Stimulated activated naive CD8-positive, alpha-beta T cell treated with anti-CD3 and anti-CD28 coated beads, Interleukin-15, amount 100 ng/mL, for 72 hours (primary cell): ENCODE measurements at places on chromosomes 16 and 17.
A peak's percentile ranks its signal among the peaks of the same experiment; 100 is the strongest.

DNA sequence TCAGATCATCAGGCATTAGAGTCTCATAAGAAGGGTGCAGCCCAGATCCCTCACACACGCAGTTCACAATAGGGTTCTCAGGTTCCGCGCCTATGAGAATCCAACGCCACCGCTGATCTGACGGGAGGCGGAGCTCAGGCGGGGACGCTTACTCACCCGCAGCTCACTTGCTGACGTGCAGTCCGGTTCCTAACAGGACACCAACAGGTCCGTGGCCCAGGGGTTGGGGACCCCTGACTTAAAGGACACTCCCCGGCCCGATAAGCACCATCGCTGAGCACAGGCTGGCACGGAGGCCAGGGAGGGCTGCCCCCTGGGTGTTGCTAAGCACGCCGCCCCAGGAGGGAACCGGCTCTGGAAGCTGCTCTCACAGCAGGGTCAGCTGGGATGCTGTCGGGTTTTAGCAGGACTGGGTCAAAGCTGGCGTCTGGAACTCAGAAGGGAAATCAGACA, 30.1 kb upstream of the BAHCC1 start:
- no peak for DNase-seq

DNA sequence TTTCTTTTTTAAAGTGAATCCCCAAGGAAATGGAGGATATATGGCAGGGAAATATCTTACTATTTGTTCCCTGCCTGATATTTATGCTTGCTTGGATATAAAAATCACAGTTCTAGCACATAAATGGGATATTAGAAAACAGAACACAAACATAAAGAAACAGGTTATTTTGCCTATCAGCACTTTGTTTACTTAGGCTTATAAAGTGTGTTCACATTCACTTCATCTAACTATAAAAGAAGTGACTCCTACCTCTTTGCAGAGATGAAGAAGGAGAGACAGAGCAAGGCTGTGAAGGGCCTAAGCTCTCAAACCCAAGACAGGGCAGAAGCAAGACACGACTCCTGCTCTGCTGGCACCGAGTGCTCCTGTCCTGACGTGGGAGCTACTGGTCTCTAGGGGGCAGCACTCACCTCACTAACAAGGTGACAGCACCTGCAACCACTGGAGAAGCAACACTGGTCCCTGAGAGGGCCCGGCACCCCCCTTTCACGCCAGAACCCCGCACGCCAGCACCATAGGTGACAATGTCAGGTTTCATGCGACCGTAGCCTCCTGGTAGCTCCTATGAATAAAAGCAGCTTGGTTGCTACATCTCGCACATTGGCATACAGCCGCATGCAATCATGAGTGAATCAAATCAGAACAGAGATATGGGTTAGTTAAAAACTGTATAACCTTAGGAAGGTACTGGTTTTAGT, 32.0 kb downstream of the MBTPS1 start:
- DNase-seq, result peak; percentile 61

GRCh38 chr17:5365831-5366230, 53.6 kb downstream of the NUP88 start:
- no peak for DNase-seq

DNA sequence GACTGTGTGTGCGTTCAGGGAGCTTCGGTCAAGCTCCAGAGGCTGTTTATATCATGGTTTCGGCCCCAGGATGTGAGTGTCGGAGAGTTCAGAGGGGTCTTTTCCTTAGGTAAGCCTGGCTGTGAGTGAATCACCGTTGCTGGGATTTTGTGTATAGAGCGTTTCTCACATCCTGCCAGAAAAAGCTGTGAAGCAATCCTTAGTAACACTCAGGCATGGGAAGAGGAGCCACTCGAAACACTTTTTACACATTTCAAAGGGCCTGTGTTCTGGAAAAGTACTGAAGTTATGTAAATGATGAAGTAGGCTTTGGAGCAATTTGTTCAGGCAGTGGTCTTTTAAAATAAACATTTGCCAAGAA, 662 bp downstream of the PGS1 start:
- DNase-seq, result no peak

GRCh38 chr17:44745301-44745700, 13.5 kb upstream of the ADAM11 start:
- DNase-seq, result no peak

DNA sequence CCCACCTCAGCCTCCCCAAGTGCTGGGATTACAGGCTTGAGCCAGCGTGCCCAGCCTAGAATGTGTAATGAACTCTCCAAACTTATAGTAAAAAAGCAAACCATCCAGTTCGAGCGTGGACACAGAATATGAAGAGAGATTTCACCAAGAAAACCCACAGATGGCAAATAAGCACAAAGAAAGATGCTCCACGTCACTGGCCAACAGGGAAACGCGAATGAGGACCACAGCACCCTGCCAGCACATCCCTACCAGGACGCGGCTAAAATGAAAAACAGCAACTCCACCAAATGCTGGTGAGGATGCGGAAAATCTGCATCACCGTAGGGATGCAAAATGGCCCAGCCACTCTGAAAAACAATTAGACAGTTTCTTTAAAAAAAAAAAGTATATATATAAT, 1.4 kb downstream of the MVD start:
- no peak for DNase-seq

DNA sequence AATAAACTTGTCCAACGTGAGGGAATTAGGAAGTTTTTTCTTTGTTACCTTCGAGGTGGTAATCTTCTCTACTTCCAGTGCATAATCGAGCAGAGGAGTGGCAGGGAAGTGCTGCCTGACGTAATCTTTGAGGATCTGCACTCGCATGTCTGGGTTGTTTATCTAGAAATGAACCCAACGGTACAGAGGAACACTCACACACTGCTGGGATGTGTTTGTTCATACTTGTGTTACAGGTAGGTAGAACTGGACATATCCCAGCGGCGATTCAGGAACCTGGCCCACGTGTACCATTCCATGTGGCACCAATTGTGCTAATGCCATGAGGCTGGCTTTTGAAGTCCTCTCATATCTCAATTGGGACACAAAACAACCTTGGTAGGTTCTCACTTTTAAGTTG, 4.2 kb upstream of the KLHL11 start:
- no peak for DNase-seq

DNA sequence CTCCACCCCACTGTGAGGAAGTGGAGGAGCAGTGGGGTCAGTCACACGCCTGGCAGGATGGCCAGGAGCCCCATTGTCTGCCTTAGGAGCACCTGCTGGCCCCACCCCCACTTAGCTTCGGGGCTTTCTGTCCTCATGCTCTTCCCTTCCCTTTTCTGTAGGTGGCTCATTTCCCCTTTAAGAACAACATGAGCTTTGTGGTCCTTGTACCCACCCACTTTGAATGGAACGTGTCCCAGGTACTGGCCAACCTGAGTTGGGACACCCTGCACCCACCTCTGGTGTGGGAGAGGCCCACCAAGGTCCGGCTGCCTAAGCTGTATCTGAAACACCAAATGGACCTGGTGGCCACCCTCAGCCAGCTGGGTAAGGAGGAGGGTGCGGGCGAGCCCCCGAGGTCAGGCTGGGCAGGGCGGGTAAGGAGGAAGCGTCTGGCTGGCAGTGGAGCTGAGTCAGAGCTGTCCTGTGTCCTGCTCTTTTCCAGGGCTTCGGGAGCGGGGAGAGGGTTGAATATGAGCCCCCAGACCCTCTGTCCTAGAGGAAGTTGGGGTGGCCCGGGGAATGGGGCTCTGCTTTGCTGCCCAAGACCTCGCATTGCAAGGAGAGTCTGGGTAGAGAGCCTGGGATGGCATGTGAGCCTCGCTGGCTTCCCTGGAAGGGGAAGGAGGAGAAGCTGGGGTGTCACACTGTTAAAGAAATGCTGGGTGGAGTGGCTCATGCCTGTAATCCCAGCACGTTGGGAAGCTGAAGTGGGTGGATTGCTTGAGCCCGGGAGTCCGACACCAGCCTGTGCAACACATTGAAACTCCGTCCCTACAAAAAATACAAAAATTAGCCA, 9.2 kb upstream of the SERPINF1 start:
- DNase-seq, result no peak

GRCh38 chr16:3949287-3949686, 68.8 kb upstream of the CREBBP start:
- DNase-seq, result no peak

DNA sequence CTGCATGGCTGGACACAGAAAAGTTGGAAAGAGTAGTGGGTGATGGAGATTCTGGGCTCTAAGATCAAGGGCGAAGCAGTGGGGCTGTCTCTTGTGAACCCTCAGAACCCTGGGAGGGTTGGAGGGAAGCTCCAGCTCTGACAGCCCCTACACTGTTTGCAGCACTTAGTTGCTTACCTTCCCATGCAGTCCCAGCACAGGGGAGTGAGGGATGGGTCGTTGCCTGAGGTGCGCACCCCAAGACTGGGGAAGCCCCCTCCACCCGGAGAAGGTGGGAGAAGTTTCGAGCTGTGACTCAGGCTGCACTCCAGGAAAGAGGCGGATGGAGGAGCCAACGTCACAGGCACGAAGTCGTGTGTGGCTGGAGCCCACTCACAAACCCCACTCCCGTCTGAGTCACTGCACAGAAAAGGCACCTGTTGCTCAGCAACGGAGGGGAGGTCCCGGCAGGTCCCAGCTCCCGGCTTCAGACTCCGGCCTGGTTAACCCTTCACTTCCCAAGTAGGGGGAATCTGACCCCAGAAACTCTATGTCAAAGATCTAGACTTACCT, 60.1 kb downstream of the AIPL1 start:
- DNase-seq, result peak; percentile 46

GRCh38 chr16:53743149-53743566, 39.2 kb downstream of the FTO start:
- DNase-seq, result no peak

DNA sequence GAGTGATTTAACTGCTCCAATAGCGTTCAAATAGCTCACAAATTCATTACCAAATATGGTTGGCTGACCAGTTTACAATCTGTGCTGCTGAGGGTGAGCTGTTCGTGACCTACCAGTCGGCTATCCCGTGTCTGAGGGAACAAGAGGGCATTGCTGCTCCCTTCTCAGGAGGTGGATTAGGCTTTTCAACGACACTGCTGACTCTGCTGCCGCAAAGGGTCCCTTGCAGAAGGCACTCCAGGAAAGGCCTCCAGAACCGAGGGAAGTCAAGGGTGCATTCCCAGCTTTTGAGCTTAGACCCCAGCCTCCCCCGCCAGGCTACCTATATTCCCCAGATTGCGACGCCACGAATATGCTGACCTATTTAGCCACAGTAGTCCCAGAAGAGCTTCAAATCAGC, 32.3 kb downstream of the GJC1 start:
- DNase-seq, result no peak

GRCh38 chr17:44314869-44315661, 6.7 kb downstream of the RUNDC3A start:
- DNase-seq, result peak; percentile 45

DNA sequence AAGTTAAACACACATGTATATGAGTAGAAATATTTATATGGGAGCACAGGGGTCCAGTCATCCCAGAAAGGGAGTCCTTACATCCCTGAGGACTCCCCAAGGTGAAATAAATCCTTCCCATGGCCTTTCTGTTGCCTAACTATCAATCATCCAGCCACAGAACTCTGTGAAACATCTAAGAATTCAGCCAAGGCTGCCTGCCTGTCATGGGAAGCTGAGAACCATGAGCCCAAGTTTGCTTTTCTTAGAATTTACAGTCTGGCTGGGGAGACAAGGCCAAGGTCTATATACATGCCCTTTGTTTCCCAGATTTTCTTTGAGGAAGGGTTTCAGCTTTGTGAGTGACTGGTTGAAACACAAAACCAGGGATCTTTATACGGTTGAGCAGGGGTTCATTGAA, 15.8 kb downstream of the MYL4 start:
- DNase-seq, result no peak

- no peak for DNase-seq
Observed at GRCh38 chr16:54152362-54153239, 134.0 kb downstream of the IRX3 start.

DNA sequence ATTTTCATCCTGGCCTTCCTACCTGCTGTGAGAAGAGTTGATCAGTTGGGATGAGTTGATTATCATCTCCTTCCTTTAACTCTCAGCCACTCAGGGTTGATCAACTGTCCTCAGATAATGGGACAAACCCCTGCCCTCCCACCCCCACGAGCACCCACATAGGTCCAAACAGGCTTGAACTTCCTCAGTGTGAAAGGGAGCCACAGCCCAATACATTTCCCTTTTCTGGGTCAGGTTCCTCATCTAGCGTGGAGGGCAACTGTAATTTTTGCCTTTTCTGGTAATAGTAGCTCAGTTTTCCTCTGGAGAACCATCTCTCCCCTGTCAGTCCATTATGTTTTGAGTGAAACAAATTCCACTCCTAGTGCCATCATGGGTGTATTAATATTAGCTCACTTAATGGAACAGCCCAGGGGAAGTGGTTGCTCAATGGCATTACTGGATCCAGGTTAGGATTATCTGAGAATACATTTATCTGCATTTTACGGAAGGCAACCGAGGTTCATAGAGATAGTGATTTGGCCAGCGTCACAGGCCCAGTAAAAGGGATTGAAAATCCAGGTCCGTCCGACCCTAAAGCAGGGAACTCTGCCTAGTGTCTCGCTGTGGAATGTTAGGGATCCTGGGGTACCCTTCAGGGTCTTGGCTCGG, 476 bp upstream of the LPCAT2 start:
- DNase-seq, result no peak

DNA sequence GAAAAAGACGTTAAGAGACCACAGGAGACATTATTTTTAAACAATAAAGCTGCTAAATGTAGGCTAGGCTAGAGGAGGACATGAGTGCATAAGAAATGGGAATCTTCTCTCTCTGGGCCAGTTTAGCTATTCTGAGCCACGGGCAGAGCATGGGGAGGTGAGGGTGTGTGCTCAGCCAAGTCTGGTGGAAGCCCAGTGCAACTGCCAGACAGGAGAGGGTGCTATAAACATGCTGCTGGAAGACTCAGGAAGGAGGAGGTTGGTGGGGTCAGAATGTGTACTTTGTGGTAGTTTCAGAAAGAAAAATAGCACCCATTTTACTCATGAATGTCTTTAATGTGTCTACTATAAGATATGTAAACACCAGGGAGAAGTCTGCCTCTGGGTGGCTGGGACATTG, 5.9 kb upstream of the SDK2 start:
- DNase-seq, result no peak

- no peak for DNase-seq
Observed at GRCh38 chr16:8943966-8944759, 19.5 kb downstream of the USP7 start.

DNA sequence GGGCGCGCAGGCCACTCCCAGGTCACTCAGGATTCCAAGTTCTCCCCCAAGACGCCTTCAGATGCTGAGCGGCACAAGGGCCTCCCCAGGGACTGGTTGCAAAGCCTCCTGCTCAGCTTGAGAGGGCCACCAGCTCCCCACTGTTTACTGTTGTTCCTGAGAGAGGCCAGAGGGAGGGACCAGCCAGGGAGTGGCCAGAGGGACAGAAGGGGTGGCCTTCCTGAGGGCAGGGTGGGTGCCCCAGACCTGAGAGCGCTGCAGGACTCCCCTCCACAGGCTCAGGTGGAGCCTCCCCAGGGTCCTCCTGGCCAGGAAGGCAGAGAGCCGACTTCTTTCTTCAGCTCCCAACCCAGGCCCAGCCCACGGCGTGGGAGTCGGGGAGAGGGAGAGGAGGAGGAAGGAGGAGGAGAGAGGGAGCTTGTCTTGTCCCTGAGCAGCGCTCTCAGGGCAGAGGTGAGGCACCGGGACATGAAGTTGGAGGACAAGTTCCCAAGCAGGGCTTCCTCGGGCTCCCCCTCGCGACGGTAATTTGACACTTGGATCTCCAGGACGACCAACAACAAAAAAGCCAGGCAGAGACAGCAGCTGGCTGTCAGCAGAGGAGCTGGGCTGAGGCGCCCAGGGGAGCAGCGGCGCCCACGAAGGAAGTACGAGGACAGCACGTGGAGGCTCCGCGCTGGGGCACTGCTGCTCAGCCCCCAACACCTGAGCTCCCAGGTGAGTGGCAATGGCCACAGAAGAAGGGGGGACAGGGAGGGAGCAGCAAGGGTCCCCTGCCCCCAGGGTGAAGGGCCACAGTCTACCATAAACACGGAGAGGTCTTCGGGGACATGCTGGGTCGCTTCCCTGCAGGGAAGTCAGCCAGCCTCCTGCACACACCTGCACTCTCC, 497 bp downstream of the SMIM5 start:
- peak; percentile 39 for DNase-seq
